Panc1 (cell line): ENCODE measurements at places on chromosomes 4 and X.

GRCh38 chrX:78330068-78330467 lies 2.7 kb upstream of the CYSLTR1 start:
- DNase-seq = no peak

- DNase-seq = no peak
Observed at GRCh38 chrX:9687899-9688298, 77.7 kb downstream of the GPR143 start.

GRCh38 chr4:66017671-66018070 lies 347.4 kb upstream of the EPHA5 start:
- no peak for DNase-seq

DNA sequence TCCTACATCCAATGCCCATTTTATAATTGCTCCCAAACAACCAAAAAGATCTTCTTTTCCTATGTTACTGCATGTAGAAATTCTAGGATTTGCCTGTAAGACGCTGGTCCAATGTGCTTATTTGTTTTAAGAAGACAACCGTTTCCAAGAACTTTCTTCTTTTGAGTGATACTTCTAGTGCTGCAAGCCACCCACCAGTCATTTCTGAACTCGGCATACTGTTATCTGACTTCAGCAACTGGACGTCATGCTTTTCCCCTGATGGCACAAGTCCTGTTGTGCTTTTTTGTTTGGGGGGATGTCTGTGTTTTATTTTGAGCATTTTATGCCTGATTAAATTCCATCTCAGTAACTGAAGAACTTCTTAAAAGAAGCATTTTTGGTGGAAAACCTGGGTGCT lies 16.0 kb upstream of the RAP1GDS1 start:
- DNase-seq = no peak

DNA sequence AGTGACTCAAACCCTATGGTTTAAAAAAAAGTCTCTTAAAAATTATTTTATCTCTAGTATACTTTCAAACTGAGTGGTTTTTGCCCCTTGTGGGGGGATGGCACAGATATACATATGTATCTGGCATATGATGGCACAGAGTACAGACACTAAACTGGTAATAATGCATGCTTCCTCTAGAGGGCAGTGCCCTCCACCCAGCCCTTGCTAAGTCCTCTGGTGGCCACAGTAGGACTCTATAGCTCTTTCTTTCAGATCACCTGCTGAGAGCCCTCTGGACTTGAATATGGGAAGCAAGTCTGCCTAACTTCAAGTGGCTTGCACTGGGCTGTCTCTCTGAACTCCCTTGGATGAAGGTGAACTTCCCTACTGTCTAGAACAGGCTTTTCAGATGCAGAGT lies 66.3 kb downstream of the TSPAN7 start:
- DNase-seq = peak; percentile 18

- DNase-seq = no peak
Observed at GRCh38 chr4:90030953-90031352, 96.2 kb upstream of the CCSER1 start.

DNA sequence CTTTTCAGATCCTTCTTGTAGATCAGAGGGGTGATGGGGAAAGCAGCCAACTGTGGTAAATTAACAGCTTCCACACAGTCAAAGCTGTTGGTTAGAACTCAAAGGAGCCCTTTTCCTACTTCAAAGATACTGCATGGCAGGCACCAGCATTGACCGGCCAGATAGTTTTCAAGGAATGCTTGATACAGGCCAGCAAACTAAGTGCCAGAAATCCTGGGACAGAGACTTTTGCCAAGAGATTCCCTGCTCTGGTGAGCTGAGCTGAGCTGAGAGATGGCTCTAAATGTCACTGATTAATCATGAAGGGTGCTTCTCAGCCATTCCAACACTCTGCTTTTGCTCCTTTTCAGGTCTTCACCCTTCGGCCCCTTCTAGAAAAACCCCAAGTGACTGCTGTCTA lies 131.6 kb upstream of the MED14 start:
- DNase-seq = no peak
